Sigmoid colon (tissue), 7 donors: ENCODE measurements at places on chromosomes 1 and 21. TPM values are rescaled to one million over a fixed set of nuclear protein-coding genes. Genes with fewer than 3 reads are reported as not detected.

- H3K27ac ChIP-seq = no peak overlapping the region
- DNase-seq = no peak
- no peaks in the 10 kb centered on the region for H3K4me1 ChIP-seq
- peaks cover 4% of the 10 kb centered on the region for H3K27me3 ChIP-seq
- no peak overlapping the region for H3K4me3 ChIP-seq
Measured at GRCh38 chr1:205668951-205669340, 11.4 kb downstream of the SLC45A3 start.

DNA sequence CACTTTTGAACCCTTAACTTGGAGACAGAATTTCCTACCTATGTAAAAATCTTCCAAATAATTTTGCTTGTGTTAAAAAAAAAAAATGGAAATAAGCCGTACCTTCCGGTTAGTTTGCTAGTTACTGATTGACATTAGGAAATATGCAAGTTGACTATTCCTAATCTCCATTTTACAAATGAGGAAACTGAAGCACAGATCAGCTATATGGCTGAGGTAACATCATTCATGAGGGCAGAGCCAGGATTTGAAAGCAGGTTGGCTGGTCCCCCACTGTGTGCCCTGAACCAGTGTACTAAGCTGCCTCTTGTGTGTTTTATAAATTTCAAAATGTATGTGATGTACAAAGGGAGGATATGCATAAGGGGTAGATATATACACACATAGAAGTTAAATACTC is 29.6 kb downstream of the BACE2 start:
- H3K4me3 ChIP-seq = no peak overlapping the region
- DNase-seq = no peak
- H3K4me1 ChIP-seq = no peaks in the 10 kb centered on the region
- H3K36me3 ChIP-seq = no peaks in the 10 kb centered on the region

- H3K4me3 ChIP-seq = no peak overlapping the region
- H3K27ac ChIP-seq = no peak overlapping the region
- no peak for DNase-seq
- H3K27me3 ChIP-seq = no peaks in the 10 kb centered on the region
- H3K36me3 ChIP-seq = no peaks in the 10 kb centered on the region
Measured at GRCh38 chr1:240170266-240170665, 78.6 kb downstream of the FMN2 start.

The ADCY10 gene
- total RNA-seq = 0.33 TPM

GRCh38 chr1:86477256-86477655 is 8.5 kb downstream of the CLCA1 start:
- H3K4me3 ChIP-seq = no peak overlapping the region
- no peaks in the 10 kb centered on the region for H3K4me1 ChIP-seq
- H3K27me3 ChIP-seq = no peaks in the 10 kb centered on the region
- DNase-seq = no peak

DNA sequence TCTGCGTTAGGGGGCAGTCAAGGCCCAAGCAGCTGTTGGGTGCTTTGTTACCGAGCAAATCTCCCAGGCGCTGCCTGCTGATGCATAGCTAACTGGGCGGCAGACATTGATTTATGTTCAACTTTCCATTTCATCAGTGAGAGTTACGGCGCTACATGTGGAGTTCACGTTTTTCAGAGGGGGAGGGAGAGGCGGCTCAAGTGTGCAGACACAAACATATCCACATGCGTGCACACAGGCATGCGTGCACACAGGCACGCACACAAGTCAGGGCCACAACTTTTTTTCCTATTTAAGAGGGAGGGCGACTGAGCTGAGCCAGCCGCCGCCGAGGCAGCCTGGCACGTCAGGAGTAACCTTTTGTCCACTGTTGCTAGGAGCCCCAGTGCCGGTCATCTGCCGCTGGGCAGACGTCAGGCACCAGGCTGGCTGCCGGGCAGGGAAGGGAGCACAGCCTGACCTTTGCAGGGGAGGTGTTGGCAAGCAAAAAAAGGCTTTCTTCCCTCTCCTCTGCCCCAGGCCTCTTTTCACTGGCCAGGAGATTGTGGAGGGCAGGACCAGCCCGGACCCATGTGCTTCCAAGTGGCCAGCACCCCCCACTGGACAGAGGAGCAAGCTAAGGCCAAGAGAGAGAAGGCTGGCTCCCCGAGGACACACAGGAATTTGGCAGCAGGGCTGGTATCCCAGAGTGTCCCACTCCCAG is 73.3 kb downstream of the MRPL37 start:
- H3K27ac ChIP-seq = peak overlapping the region; percentile 91
- peaks cover 85% of the 10 kb centered on the region for H3K4me1 ChIP-seq
- H3K36me3 ChIP-seq = no peaks in the 10 kb centered on the region
- H3K27me3 ChIP-seq = no peaks in the 10 kb centered on the region
- peak overlapping the region; percentile 5 for H3K4me3 ChIP-seq

GRCh38 chr1:156505679-156506298 is 5.2 kb upstream of the MEF2D start:
- no peaks in the 10 kb centered on the region for H3K4me1 ChIP-seq
- H3K36me3 ChIP-seq = no peaks in the 10 kb centered on the region
- H3K27ac ChIP-seq = peak overlapping the region; percentile 100
- H3K4me3 ChIP-seq = no peak overlapping the region

The PODN gene
- total RNA-seq = 200 TPM

The GJC2 gene
- total RNA-seq = 6.4 TPM

The SMPDL3B gene
- 0.71 TPM for total RNA-seq

The PLA2G2C gene
- 1.5 TPM for total RNA-seq

DNA sequence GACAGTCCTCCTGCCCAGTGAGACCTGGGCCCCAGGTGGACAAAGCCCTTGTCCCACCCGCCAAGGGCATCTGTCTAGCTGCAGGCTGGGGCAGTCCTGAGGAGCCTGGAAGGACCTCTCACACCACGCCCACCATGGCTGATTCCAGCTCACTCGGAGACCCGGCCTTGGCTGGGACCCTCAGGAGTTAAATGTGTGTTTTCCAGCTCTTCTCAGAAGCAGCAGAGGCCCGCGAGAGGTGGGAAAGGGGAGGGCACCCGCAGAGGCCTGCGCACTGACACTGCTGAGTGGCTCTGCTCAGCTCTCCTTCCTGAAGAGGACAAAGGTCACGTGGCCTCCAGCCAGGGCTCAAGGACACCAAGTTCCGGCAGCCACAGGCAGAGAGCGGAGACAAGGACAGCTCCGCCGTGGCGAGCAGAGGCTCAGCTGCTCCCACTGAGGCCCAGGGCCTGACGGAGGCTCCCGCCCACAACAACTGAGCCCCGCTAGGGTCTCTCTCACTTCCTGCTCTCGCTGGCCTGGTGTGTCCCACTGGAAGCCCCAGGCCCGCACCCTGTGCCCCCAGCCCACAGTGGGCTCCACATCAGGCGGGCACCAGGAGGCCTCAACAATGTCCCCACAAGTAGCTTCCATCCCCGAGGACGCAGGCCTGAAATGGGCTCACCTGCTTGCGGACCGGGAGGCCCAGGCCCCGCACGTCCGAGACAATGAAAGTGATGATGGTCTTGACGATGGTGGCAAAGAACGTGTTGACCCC is 16.9 kb downstream of the SLC19A1 start:
- no peak overlapping the region for H3K4me3 ChIP-seq
- H3K27me3 ChIP-seq = no peaks in the 10 kb centered on the region
- no peak overlapping the region for H3K27ac ChIP-seq
- no peaks in the 10 kb centered on the region for H3K4me1 ChIP-seq

The CHI3L1 gene
- not detected for total RNA-seq

GRCh38 chr1:53086491-53087070 is 24.6 kb downstream of the PODN start:
- DNase-seq = no peak
- peaks cover 12% of the 10 kb centered on the region for H3K36me3 ChIP-seq
- no peak overlapping the region for H3K4me3 ChIP-seq
- H3K4me1 ChIP-seq = no peaks in the 10 kb centered on the region
- no peak overlapping the region for H3K27ac ChIP-seq

The ACTL8 gene
- not detected for total RNA-seq

GRCh38 chr21:32474179-32475059 is 61.9 kb downstream of the EVA1C start:
- no peak overlapping the region for H3K4me3 ChIP-seq
- no peak for DNase-seq
- H3K4me1 ChIP-seq = peaks cover 9% of the 10 kb centered on the region
- no peaks in the 10 kb centered on the region for H3K27me3 ChIP-seq
- H3K27ac ChIP-seq = peak overlapping the region; percentile 41

DNA sequence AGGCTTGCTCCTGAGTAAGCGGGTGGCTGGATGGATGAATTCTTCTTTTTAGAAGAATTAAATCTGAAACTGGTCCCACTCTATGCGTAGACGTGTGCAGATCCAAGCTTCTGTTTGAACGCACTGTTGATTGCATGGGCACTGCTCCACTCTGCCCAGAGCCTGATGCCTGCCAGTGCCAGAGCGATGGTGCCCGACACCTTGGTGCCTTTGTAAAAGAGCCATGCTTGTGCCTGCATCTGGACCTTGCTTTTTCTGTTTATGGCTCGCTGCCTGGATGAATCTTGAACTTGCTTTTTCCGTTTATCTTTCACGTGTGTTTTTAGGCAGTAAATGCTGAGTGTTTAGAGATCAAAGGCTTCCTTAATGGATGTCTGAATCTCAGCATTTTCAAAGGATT is 15.0 kb upstream of the PWP2 start:
- H3K4me1 ChIP-seq = peaks cover 2% of the 10 kb centered on the region
- H3K27ac ChIP-seq = no peak overlapping the region
- peaks cover 46% of the 10 kb centered on the region for H3K36me3 ChIP-seq
- DNase-seq = no peak
- no peak overlapping the region for H3K4me3 ChIP-seq

- H3K4me3 ChIP-seq = no peak overlapping the region
- H3K36me3 ChIP-seq = no peaks in the 10 kb centered on the region
- H3K4me1 ChIP-seq = no peaks in the 10 kb centered on the region
- H3K27ac ChIP-seq = no peak overlapping the region
- no peaks in the 10 kb centered on the region for H3K27me3 ChIP-seq
Measured at GRCh38 chr1:27139980-27140379, 14.9 kb downstream of the SLC9A1 start.

The NFASC gene
- total RNA-seq = 29.9 TPM

DNA sequence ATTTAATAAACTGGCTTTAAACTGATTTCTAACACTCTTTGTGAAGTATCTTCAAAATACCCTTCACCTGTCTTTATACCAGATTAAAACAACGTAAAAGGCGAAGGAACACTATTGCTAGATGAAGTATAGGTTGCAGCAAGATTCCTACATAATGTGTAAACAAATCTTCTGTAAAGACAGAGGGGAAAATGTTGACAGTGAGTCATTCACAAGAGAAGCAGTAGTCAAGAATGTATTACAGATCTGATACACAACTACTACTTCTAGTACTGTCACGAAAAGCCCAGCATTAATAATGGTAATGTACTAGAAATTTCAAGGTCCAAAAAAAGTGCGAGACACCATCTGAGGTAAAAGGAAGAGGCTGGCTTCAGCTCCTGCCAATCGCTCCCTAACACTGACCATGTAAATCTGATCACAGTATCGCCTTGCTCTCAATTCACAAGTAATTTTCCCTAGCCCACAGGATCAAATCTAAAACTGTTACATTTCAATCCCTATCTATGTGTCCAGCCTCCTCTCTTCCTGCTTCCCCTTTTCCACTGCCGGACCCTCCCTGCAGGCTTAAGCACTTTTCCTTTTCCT is 290.4 kb downstream of the AKT3 start:
- no peak for DNase-seq
- H3K27me3 ChIP-seq = no peaks in the 10 kb centered on the region
- H3K27ac ChIP-seq = no peak overlapping the region
- peaks cover 9% of the 10 kb centered on the region for H3K36me3 ChIP-seq
- H3K4me3 ChIP-seq = no peak overlapping the region
- H3K4me1 ChIP-seq = no peaks in the 10 kb centered on the region

DNA sequence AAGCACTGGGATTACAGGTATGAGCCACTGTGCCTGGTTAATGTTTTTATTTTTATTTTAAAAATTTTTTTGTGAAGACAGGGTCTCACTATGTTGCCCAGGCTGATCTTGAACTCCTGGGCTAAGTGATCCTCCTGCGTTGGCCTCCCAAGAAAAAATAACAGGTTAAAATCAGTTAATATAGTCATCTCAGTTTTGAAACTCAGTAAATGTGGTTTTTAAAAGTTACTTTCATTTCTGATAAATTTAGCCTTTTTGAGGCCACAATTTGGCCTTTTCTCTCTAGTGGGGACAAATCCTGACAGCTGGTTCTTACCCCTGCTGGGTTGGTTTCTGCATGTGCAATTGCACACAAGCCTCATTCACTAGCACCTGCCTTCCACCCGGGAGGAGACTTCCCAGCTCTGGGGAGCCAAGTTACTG is 13.3 kb downstream of the PMF1 start:
- H3K27ac ChIP-seq = no peak overlapping the region
- H3K27me3 ChIP-seq = no peaks in the 10 kb centered on the region
- no peak overlapping the region for H3K4me3 ChIP-seq
- no peaks in the 10 kb centered on the region for H3K4me1 ChIP-seq

- H3K27ac ChIP-seq = no peak overlapping the region
- DNase-seq = no peak
- H3K4me1 ChIP-seq = no peaks in the 10 kb centered on the region
- no peak overlapping the region for H3K4me3 ChIP-seq
- no peaks in the 10 kb centered on the region for H3K36me3 ChIP-seq
Measured at GRCh38 chr1:176144526-176144925, 62.6 kb downstream of the COP1 start.

The MNDA gene
- 6.1 TPM for total RNA-seq

GRCh38 chr1:51009381-51009780 is 39.3 kb downstream of the CDKN2C start:
- H3K36me3 ChIP-seq = no peaks in the 10 kb centered on the region
- no peak for DNase-seq
- no peak overlapping the region for H3K4me3 ChIP-seq
- no peak overlapping the region for H3K27ac ChIP-seq
- H3K4me1 ChIP-seq = no peaks in the 10 kb centered on the region

- H3K27me3 ChIP-seq = no peaks in the 10 kb centered on the region
- DNase-seq = no peak
- no peak overlapping the region for H3K4me3 ChIP-seq
- no peak overlapping the region for H3K27ac ChIP-seq
Measured at GRCh38 chr1:218863987-218864386, 309.7 kb upstream of the LYPLAL1 start.

DNA sequence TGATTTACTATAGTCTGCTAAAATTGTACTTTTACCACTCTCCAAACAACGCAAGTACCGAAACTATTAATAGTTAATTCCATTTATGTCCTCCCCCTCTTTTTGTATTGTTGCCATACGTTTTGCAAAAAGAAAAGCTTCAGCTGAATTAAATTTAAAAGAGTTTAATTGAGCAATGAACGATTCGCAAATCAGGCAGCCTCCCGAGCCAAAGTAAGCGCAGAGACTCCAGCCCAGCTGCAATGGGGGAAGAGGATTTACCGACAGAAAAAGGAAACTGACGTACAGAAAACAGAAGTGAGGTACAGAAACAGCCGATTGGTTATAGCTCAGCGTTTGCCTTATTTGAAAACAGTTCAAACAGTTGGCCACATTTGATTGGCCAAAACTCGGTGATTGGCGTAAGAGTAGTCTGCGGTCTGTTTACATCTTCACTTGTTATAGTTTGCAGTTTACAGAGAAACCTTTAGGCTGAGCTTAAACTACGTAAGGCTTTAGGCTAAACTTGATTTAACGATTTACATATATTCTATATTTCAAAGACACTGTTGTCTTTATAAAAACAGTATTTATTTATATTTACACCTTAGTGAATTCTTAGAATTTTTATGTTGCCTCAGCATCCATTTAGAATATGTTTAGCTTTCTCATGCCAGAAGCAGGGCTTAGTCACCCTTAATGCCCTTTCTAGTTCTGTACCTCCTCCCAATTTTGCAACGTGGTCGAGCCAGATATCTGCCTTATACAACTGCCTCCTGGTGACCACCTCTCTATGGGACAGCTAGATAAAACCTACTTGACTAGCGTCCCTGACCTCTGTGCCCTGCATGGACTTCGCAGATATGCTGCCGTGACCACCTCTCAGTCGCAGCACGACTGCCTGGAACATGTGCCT is 23.8 kb downstream of the CR1 start:
- no peaks in the 10 kb centered on the region for H3K4me1 ChIP-seq
- no peak for DNase-seq
- no peak overlapping the region for H3K27ac ChIP-seq
- H3K27me3 ChIP-seq = no peaks in the 10 kb centered on the region
- no peak overlapping the region for H3K4me3 ChIP-seq
- H3K36me3 ChIP-seq = no peaks in the 10 kb centered on the region

The KRTAP19-1 gene
- total RNA-seq = not detected
